ENCODE measurements at places on chromosomes 3 and 15.

- DNase-seq, result no peak
Measured at GRCh38 chr3:98974442-98974841, 72.9 kb upstream of the DCBLD2 start.

GRCh38 chr15:90046911-90047392, 45.8 kb downstream of the ZNF710 start:
- DNase-seq, result no peak

- no peak for DNase-seq
Measured at GRCh38 chr3:8385848-8386620, 115.6 kb upstream of the LMCD1 start.

DNA sequence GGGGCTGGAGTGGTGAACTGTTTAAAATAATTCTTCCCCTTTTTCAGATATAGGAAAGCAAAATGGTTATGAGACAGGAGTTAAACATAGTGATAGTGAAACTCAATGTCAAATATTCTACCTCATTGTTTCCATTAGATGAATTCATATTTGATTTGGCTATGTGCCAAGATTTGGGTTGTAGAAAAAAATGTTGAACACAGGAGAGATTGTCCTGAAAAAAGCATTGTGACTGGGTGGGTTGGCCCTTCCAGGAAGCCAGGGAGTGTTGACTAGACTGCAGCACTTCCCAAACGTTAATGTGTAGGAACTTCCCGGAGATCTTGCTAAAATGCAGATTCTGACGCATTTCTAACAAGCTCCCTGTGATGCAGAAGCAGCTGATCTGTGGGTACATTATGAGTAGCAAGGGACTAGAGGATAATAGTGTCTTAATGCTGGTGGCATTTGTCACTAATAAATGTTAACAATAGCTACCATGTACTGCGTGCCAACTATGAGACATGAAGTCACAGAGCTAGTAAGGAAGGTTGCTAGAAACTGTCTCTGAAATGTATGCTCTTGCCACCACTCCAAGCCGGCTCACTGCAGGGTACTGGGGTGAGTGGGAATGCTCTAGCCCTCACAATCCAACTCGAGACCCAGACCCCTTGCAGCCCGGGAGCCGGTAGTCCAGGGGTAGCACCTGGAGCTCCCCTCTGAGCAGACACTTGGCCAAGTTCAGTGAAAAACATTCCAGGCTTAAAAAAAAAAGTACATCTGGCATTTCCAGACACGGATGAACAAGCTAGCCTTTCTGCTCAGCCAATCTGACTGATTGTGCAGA, 120.6 kb downstream of the CD47 start:
- DNase-seq, result no peak

GRCh38 chr15:23532024-23532423, 33.5 kb upstream of the MKRN3 start:
- DNase-seq, result no peak

DNA sequence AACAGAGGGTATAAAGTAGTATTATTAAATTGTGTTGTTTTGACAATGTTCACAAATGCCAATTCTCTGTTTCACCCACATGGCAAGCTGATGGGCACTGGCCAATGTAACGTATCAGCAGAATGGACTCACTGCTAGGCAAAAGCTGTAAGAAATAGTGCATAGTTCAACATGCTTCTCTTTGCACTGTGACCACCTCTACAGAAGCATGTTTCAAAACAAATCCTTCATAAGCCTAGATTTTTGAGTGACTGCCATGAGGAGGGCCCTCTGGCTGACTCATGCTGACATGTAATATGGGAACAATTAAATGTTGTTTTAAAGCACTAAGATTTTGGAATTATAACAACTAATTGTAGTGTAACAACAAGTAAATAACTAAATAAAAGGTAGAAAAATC, 3.2 kb downstream of the GBE1 start:
- DNase-seq, result peak; percentile 63

- no peak for DNase-seq
Measured at GRCh38 chr3:132285620-132285945, 31.6 kb upstream of the ACP3 start.

GRCh38 chr15:32112101-32112500, 81.8 kb downstream of the CHRNA7 start:
- DNase-seq, result no peak

Measured in tibial artery (tissue), 4 donors.